ENCODE measurements at places on chromosomes 7 and 10.

GRCh38 chr7:112449353-112449752, 907 bp upstream of the IFRD1 start:
- no peak for DNase-seq

DNA sequence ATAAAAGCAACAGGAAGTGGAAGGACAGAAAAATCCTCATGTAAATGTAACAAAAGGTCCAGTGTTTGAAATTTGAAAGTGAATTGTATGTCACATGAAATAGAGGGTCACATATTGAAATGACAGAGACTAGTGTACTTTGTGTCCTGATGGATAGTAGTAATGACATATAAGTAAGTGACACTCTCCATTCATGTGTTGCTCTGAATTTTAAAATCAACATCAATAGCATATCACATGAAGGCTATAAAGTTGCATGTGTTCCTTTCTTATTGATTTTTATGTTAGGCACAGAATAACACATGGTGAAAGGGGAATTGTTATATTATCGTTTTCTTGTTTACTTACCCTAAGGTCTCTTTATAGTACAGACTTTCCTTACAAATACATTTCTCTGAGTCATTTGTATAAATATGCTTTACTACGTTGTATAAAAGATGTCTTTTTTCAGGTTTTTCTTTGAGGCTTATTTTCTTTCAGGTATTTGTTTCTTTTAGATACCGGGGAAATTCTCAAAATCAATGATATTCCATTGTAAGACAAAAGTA, 104.6 kb upstream of the CACNA2D1 start:
- no peak for DNase-seq

DNA sequence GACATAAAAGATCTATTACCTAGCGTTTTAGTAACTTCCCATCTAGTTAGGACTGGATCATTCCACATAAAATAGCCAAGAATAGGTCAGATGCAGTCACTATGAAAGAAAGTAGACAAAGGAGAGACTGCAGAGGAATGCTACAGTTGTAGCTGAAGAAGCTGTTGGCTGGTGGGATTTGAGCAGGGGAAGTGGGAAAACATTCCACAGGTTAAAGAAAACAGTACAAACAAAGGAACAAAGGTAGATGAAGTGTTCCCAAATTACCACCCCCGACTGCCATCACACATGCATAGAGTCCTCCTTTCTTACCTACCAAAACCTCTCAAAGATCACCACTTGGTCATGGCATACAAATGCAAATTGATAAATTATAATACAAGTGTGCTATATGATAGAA, 41.8 kb downstream of the DLD start:
- DNase-seq, result no peak

DNA sequence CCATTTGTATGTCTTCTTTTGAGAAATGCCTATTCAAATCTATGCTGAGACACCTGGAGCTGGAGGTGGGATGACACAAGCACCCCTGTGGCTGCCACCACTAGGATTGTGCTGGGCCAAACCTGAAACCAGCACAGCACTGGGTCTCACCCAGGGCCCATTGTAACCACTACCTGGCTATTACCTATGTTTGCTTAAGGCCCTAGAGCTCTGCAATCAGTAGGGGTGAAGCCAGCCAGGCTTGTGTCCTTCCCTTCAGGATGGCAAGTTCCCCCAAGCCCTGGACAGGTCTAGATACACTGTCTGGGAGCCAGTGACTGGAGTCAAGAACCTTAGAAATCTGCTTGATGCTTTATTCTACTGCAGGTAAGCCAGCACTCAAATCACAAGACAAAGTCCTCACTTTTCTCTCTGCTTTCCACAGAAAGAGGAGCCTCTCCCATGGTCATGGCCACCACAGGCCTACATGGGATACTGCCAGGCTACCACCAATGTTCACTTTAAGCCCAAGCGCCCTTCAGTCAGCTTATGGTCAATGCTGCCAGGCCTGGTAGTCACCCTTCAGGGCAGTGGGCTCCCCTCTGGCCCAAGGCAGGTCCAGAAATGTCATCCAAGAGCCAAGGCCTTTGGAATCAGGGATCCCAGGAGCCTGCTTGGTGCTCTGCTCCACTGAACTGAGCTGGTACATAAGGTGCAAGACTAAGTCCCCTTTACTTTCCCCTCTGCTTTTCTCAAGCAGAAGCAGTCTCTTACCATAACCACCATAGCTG, 105.3 kb downstream of the BMS1 start:
- DNase-seq, result no peak

DNA sequence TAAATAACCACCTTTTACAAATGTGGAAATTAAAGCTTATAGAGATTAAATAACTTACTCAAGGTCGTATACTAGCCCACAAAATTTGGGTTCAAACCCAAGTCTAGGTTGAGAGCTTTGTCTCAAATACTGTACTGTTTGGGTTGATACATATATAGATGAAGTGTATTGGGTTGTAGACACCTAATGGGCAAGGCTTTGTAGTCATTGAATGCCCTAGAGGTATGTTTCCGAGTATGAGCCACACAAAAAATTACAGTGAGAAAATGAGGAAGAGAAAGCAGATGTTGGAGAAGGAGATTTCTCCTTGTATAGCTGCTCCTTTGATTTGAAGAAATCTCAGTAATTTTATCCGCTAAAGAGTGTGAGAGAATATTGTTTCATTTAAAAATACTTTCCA, 60.6 kb downstream of the C1GALT1 start:
- DNase-seq, result no peak

- no peak for DNase-seq
Measured at GRCh38 chr7:25481891-25482290, 253.6 kb upstream of the NPVF start.

GRCh38 chr7:159048656-159049055, 96.0 kb downstream of the VIPR2 start:
- DNase-seq, result no peak

DNA sequence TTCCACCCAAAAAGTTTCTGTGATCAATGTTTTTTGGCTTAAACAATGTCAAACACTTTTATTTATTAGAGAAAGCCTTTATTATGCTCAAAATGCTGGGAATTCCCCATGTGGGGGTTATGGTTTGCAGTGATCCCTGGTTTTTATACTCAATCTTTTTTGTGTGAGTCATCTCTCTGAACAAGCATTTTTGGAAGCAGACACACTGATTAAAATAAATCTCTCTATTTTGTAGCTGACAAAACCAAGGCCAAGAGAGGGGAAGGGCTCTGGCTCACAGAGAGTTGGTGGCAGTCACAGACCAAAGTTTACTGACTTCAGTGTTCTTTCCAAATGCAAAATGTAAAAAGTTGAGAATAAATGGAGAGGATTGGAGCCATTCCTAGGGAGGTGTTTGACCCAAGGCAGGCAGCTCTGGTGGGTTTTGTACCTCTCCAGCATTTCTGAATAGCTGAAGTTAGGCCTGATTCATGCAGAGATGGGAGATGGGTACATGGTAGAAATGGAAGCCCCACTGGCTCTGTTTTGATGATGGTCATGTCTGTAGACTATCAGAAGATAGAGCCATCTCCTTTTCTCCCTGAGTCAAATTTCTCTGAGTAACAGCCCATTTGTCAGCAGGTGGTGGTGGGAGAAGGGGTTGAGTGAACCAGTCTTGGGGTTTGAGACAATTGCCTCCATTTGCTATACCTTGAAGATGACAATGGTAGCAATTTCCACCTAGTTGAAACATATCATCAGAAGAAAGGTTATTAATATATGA, 45.4 kb upstream of the NAMPT start:
- DNase-seq, result no peak

- no peak for DNase-seq
Measured at GRCh38 chr10:12208460-12208859, 12.5 kb downstream of the CDC123 start.

GRCh38 chr7:118330388-118330787, 105.9 kb downstream of the ANKRD7 start:
- DNase-seq, result no peak

DNA sequence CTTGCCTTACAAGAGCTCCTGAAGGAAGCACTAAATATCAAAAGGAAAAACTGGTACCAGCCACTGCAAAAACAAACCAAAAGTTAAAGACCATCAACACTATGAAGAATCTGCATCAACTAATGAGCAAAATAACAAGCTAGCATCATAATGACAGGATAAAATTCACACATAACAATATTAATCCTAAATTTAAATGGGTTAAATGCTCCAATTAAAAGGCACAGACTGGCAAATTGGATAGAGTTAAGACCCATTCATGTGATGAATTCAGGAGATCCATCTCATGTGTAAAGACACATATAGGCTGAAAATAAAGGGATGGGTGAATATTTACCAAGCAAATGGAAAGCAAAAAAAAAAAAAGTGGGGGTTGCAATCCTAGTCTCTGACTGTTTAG, 29.6 kb downstream of the COG5 start:
- DNase-seq, result no peak

- no peak for DNase-seq
Measured at GRCh38 chr10:62062752-62063512, 161.4 kb downstream of the ARID5B start.

DNA sequence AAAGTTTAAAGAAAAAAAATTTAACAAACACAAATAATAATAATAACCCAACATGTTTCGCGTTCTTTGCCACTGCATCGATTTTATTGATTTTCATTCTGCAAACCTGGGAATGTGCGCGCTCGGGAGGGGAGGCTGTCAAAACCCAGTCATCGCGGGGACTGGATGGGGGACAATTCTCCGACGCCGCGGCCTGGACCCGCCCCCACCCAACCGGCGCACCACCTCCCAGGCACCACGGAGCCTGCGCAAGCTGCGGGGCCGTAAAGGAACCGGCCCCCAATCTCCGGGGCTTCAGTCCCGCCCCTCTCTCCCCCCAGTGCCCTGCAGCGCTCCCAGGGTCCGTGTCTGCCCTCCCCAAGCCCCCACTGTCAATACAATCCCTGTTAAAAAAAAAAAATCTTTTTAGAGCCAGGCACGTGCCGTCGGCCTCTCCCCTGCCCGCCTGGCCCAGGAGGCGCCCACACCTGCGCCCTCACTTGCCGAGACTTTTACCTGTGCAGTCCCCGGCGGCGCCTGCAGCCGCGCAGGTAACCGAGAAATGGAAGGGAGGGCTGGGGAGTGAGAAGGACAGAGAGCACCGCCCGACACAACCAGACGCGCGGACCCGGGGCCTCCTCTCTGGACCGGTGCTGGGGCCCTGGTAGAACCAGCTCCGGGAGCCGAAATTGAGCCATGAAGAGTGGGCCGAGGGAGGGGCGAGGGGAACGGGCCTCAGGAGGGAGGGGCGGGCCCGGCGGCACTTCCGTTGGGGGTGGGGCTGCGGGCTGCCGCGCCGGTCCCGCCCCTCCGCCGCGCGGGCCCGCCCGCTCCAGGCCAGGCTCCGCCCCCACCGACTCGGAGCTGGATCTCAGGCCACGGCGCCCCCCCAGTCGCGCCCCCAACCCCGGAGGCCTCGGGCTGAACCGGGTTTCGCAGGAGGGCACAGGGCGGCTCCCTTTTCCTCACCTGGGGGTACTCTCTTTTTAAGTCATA, 7.6 kb upstream of the ZNF503 start:
- peak; percentile 64 for DNase-seq

- no peak for DNase-seq
Measured at GRCh38 chr7:45031829-45032228, 31.8 kb downstream of the CCM2 start.

GRCh38 chr7:35968140-35968940, 167.5 kb downstream of the SEPTIN7 start:
- no peak for DNase-seq

GRCh38 chr7:139660317-139661042, 117.3 kb downstream of the HIPK2 start:
- no peak for DNase-seq

GRCh38 chr10:128087146-128087883, 38.9 kb downstream of the MKI67 start:
- no peak for DNase-seq

- no peak for DNase-seq
Measured at GRCh38 chr10:21518149-21518640, 7.3 kb downstream of the SKIDA1 start.

DNA sequence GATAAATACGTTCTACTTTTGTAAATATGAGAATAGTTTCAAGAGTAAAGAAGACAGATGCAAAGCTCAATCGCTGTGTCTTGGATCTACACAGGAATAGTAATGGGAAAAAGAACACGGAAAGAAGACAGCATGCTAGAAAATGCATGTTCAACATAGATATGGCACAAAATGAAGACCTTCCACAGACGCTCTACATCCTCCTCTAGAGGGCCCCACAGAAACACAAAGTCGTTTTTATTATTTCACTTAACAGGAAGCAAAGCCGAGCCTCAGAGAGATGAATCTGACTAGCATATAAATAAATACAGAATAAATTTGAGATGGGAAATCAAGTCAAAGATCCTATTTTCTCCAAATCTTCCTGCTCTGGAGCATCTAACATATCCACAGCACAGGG, 292.6 kb downstream of the PARD3 start:
- DNase-seq, result no peak

DNA sequence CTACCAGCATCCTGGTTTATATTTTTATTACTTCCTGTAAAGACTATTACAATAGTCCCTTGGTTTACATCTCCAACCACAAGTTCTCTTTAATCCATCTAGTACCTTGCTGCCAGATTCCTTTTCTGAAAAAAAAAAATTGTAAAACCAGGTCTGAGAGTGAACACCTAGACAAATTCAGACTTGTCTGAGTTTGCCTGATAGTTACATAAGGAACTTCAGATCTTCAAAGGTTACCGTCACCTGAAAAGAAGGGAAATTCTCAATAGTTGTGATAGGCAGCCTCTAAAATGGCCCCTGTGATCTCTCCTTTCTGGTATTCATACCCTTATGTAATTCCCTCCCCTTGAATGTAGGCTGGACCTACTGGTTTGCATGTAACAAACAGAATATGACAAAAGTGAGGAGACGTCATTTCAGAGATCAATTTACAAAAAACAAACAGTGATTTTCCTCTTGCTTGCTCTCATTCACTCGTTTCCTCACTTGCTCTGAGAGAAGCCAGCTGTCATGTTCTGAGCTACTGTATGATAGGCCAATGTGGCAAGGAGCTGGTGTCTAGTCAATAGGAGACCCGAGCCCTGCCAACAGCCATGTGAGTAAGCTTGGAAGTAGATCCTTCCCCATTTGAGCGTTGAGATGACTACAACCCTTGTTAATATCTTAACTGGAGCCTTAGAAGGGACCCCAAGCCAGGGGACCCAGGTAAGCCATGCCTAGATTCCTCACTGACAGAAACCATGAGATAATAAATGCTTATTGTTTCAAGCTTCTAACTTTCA, 110.9 kb upstream of the LSM8 start:
- no peak for DNase-seq

GRCh38 chr10:17061418-17061817, 68.2 kb downstream of the CUBN start:
- no peak for DNase-seq

DNA sequence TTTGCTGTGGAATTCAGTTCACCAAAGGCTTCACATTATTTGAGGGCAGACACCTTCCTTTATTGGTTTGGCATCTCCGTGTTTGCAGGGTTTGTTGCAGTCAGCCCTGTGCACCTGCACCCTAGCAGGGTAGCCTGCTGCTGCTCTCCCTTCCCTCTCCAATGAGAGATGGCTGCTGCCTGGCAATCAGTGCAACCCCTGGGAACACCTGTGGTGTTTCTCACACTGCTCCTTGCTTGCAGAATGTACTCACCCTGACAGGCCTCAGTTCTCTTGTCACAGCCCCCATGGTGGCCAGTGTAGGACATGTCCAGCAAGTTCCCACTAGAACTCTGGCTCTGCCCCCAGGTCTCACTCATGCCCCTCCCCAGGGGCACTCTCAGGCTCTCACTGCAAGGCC, 12.1 kb upstream of the PPIA start:
- no peak for DNase-seq

- DNase-seq, result no peak
Measured at GRCh38 chr7:6274743-6275142, 2.3 kb upstream of the CYTH3 start.

- no peak for DNase-seq
Measured at GRCh38 chr7:116971869-116972268, 18.6 kb downstream of the ST7 start.

All from progenitor cell of endocrine pancreas (in vitro differentiated cells).